NCI-H2171 treated with DMSO at 0.1 percent for 48 hours (cell line): ENCODE measurements at places on chromosomes 7 and 10.
A peak's percentile ranks its signal among the peaks of the same experiment; 100 is the strongest.

- DNase-seq, result peak; percentile 40
Observed at GRCh38 chr7:120272701-120273475, at the start of gene KCND2. KCND2 (plus strand) TSS chr7:120273175.

GRCh38 chr7:80359476-80359875 lies 152.4 kb downstream of the GNAT3 start:
- no peak for DNase-seq

DNA sequence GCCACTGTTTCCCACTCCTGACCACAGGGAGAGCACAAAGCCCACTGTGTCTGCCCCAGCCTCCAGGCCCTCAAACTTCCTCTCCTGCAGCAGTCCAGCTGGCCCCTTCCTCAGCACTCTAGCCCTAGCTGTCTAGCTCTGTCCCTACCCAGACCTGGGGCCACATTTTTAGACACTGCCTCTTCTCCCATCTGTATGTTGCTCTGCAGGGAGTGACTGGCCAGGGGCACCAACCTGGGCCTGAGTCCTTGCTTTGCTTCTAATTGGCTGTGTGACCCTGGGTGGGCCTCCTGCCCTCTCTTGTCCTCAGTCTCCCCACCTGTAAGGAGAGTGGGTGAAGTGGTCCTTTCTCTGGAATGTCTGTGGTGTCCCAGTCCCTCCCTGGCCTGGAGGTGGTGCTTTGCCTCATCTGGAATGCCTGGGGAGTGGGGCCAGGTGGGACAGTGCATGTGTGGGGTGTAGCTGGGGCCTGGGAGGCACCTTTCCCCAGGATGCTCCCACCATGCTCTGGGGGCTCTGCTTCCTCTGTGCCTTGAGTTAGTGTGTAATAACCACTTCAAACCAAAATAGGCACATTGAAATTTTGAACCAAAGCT lies 25.1 kb downstream of the AQP1 start:
- DNase-seq, result no peak

GRCh38 chr10:12348870-12349628 lies at the start of gene CAMK1D:
CAMK1D (plus strand) TSS chr10:12349547.
- peak; percentile 65 for DNase-seq

GRCh38 chr10:29446327-29446726 lies 157.5 kb downstream of the LYZL1 start:
- no peak for DNase-seq

GRCh38 chr10:77865580-77866324 lies 60.8 kb downstream of the DLG5 start:
- DNase-seq, result no peak

GRCh38 chr7:64686493-64687184 lies 20.7 kb downstream of the ZNF107 start:
- DNase-seq, result no peak

DNA sequence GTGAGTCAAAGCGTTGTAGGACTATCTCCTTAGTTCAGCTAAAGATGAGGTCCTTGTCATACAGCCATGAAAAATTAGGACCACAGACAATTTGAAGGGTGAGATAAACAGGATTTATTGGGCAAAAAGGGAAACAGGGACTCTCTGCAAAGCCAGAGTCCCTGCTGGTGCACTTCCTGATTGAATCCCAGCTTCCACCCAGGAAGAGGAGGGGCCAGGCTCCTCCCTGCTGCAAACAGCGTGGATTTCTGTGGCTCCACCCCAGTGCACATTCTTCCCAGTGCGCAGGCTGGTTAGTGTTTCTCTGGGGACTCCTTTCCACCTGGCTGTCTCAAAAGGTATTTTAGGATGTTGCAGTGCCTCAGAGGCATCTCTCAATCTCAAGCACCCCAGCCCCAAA lies 165.4 kb upstream of the YAE1 start:
- no peak for DNase-seq

DNA sequence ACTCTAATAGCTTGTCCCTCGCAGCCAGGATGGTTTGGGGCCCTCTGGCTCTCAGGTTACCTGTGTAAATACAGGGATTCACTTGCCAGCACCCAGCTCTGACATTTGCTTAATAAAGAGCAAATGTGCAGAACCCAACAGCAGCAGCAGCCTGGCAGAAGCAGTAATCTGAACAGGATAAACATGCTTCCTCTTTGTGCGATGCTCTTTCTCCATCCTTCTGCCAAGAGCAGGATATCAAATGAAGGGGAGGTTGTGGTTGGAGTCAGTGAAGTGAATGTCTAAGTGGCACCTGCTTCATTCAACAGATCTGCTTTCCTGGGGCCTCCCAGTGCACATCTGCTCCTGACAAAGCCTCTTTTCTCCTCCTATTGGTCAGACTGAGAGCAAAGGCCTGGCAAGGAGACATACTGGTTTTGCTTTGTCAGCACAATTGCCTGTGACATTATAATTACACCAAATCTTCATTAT lies 130.3 kb downstream of the NRF1 start:
- DNase-seq, result peak; percentile 99

DNA sequence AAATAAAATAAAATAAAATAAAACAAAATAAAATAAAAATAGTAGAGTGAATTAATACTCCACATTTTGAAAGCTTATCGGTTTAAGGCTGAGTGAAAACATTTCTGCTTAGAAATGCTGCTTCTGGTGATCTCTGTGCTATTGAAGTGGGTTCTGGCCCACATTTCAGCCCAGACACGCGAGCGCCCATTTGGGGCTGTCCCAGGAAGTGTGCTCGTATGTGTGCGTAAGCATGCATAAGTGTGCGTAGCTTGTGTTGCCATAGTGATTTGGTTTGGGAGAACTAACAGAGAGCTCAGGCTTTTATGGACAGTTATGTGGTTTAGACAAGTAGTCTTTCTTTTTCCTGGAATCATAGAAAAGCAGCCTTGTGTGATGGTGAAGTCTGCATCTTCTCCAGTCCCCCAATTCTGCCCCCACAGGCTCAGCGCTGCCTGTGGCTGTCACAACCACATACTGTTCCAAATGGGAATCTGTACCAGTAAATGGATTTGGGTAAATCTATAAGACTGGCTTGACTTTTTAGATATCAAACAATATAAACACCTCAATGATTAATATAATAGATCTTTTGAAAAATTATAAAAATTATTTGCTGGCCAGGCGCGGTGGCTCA lies 29.8 kb upstream of the PURB start:
- no peak for DNase-seq

DNA sequence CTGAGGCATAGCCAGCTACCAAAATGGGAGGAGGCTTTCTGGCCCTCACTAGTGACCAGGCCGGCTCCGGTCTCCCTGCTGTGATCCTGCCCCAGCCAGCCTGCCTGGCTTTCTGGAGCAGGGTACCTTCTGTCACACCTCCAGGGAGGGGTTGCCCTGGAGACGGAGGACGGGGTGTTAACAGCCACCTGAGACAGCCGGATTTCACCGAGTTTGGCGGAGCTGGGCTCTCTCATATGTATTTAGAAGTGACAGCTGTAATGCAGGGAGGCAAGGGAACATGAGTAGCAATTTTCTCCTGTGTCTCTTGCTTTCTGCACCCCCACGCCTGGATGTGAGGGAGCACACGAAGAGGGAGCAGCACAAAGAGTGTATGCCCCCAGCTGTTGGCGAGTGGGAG lies 473.3 kb downstream of the PLXNA4 start:
- DNase-seq, result peak; percentile 89

GRCh38 chr7:105246679-105247078 lies 142.0 kb downstream of the SRPK2 start:
- no peak for DNase-seq

DNA sequence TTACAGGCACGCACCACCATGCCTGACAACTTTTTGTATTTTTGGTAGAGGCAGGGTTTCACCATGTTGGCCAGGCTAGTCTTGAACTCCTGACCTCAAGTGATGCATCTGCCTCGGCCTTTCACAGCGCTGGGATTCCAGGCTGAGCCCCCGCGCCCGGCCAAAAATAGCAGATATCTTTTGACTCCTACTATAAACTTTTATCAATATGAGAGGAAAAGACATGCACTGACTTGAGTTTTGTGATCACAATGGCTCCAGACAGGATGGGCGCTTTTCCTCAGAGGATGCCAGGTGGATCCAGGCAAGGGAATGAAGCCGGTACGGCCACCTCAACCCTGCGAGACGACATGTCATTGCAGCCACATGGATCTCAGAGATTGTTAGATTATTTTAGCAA lies 123.9 kb downstream of the DNAJB6 start:
- DNase-seq, result no peak

- no peak for DNase-seq
Observed at GRCh38 chr10:64537112-64537511, 1015.9 kb downstream of the REEP3 start.

- no peak for DNase-seq
Observed at GRCh38 chr10:47253651-47254375, 46.2 kb upstream of the GDF10 start.

- no peak for DNase-seq
Observed at GRCh38 chr7:46229409-46229808, 308.3 kb upstream of the IGFBP3 start.

- DNase-seq, result peak; percentile 90
Observed at GRCh38 chr7:90453259-90453891, 16.1 kb upstream of the PTTG1IP2 start.

GRCh38 chr10:127563718-127564553 lies 14.8 kb downstream of the NPS start:
- no peak for DNase-seq

DNA sequence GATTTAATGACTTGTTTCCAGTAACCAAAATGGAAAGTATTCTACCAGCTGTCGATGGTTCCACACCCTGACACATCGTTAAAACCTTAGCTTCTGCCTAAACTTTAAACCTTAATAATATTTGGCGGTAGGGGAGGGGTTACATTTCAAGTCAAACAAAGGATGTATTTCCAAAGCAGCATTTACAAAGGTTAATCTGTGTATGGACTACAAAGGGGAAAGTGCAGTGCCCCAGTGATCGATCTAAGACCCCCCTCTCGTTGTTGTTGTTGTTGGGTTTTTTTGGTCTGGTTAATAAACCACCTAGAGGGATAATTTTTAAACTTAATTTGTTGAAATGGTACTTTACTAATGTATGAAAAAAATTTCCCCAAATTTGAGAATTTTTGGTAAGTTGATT lies 1.1 kb upstream of the STEAP2 start:
- DNase-seq, result no peak

- DNase-seq, result no peak
Observed at GRCh38 chr7:93711926-93712325, 137.4 kb upstream of the CALCR start.

DNA sequence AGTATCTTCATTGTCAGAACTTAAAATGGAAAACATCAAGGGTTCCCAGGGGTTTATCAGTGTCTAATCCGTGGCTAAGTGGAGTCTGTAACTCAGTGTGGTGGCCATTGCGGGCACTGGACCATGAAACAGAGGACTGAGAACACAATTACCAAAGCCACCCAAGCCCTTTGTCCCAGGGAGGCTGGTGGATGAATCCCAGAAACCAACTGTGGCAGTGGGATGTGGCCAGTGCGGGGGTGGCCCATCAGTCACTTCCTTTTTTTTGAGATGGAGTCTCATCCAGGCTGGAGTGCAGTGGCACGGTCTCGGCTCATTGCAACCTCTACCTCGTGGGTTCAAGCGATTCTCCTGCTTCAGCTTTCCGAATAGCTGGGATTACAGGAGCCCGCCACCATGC lies 61.8 kb downstream of the TACC2 start:
- DNase-seq, result no peak

- DNase-seq, result no peak
Observed at GRCh38 chr10:89531359-89531758, 4.0 kb downstream of the SLC16A12 start.

DNA sequence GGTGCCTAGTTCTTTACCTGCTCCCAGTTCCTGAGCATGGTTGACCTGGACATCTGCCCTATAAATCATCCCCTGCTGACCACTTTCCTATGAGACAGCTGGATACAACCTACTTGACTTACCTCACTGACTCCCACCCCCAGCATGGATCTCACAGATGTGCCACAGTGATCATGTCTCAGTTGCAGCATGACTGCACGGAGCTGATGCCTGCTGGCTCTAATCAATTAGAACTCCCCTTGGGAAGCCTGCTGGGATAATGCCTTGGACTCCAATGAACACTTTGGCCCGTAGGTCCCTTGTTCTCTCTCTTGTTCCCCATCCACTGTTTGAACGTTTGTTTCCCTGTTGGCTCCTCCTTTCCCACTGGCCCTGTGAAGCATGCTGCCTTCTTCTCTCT lies 271.2 kb upstream of the IGFBP3 start:
- no peak for DNase-seq

DNA sequence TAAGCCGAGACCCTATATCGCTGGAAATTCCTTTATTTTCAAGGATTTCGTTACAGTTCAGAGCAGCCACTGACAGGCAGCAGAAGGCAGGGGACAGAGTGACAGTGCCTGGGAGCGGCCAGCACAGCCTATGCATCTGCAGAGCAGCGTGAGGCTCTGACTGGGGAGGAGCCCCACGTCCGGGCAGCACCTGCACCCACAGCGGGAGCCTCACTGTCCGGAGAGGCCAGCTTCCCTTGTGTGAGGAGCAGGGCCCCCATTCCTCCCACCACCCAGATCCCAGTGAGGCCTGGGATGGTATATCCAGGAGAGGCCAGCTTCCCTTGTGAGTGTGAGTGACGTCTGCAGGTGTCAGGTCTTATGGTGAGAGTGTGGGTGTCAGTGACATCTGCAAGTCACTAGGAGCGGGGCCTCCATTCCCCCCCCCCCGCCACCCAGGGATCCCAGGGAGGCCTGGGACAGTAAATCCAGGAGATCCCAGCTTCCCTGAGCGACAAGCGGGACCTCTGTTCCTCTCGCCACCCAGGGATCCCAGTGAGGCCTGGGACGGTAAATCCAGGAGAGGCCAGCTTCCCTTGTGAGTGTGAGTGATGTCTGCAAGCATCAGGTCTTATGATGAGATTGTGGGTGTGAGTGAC lies 259.1 kb downstream of the PTPRN2 start:
- no peak for DNase-seq

DNA sequence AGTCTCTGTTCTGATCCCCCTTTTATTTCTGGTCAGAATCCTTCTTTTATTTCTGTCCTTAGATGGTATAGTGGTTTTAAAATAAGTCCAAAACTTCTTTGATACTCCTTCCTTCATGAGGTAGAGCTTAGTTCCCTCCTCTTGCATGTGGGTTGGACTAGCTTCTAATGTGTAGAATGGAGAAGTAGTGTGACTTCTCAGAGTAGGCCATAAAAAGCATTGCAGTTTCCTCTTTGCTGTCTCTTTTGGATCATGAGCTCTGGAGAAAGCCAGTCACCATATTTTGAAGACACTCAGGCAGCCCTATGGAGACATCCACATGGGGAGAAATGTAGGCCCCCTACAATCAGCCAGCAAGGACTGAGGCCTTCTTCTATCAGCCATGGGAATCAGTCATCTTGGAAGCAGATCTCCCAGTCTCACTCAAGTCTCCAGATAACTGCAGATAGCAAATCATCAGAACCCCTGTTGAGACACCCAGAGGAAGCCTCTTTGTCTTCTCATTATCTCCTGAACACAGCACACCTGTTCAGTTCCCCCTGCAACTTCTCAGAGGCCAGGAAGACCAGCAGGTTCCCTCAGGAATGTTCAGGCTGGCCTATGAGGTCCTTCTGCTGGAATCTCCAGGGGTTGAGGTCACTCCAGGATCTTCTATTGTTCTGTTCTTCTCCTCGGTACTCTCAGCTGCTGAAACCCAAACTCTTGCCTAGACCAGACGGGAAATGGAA lies 511.9 kb upstream of the ZMIZ1 start:
- DNase-seq, result no peak

GRCh38 chr7:29386196-29386765 lies 177.4 kb upstream of the PRR15 start:
- DNase-seq, result no peak

- no peak for DNase-seq
Observed at GRCh38 chr7:88357781-88358525, 51.3 kb upstream of the STEAP4 start.
